ENCODE measurements at places on chromosomes 1 and 21.

- DNase-seq: no peak
Observed at GRCh38 chr1:247212627-247213617, 41.1 kb upstream of the ZNF124 start.

- DNase-seq: no peak
Observed at GRCh38 chr1:217627431-217627830, 3.5 kb downstream of the GPATCH2 start.

DNA sequence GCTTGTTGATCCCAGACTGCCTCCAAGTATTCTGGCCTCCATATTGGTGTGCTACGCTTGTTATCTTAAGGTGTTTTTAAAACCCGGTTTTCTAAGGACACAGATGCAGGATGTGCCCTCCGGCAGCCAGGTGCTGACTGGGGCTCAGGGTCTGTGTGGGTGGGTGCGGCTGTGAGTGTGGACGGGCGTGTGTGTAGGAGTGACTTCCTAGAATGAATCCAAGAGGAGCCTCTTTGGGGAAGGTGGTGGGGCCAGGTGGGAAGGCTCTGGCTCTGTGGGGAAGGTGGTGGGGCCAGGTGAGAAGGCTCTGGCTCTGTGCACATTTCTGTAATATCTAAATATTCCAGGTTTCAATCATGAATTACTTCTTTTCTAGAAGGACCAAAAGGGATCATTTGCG lies 12.8 kb upstream of the TSPEAR start:
- no peak for DNase-seq

DNA sequence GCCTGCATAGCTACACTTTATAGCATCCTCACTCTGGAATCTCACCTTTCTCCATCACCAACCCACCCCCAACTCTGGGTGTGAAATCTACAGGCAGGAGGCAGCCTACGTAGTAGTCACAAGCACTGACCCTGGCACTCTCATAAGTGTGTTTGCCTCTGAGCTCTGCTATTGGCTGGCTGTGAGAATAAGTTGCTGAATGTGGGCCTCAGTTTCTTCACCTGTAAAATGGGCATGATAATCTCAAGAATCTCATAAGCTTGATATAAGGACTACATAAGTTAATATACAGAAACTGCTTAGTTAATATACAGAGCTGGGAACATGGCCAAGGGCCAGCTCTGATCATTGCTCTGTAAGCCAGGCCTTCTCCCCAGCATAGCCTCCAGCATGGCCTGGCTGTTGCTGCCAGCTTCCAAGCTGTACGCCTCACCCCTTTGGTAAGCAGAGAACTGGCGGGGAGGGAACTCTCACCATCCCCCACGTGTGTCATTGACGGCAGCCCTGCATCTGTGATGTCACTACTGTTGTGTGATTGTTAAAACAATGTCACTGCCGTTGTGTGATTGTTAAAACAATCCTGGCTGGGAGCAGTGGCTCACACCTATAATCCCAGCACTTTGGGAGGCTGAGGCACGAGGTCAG lies 53.3 kb downstream of the SYF2 start:
- DNase-seq: no peak

GRCh38 chr1:94672934-94673333 lies 131.4 kb upstream of the F3 start:
- DNase-seq: no peak

DNA sequence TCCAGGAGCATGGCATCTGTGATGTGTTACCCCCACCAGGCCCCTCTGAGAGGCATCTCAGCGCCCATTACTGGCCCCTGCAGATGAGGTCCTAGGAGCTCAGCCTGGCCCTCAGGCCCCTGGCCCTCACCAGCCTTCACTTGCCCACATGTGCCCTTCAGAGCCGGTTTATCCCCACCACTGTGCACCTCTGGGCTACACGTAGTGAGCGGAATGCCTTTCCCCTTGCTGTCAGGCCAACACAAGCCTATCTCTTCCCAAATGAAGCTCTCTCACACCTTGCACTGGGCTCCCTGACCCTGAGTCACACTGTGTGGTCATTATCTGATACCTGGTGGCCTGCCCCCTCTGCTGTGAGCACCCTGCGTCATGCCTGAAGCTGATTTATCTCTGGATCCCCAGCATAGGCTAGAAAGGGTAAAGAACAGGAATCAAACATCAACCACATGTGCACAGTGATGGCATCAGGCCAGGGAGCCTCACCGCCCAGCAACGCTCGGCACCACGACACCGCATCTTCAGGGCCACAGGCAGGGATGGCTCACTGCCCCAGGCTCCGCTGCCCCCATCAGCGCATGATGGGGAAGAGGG lies 49.1 kb downstream of the GLIS1 start:
- DNase-seq: peak; percentile 67

- no peak for DNase-seq
Observed at GRCh38 chr1:231684356-231685244, 58.0 kb downstream of the DISC1 start.
